ENCODE measurements at places on chromosomes 3 and 15. TPM values are rescaled to one million over a fixed set of nuclear protein-coding genes. Genes with fewer than 3 reads are reported as not detected.
A peak's percentile ranks its signal among the peaks of the same experiment; 100 is the strongest.

The HRH1 gene
- not detected for total RNA-seq

The CFAP44 gene
- 0.60 TPM for total RNA-seq

The SAXO2 gene
- 3.1 TPM for total RNA-seq

The CHRD gene
- 0.63 TPM for total RNA-seq

The USF3 gene
- 18.5 TPM for total RNA-seq

The ANKRD34C gene
- total RNA-seq, result not detected

The CTXN2 gene
- total RNA-seq, result not detected

The HGD gene
- not detected for total RNA-seq

The TNFSF10 gene
- total RNA-seq, result not detected

The LDHAL6B gene
- total RNA-seq, result not detected

The FAM227B gene
- total RNA-seq, result 6.5 TPM

- no peaks in the 10 kb centered on the region for H3K36me3 ChIP-seq
- H3K4me3 ChIP-seq, result peak overlapping the region; percentile 87
- no peak for DNase-seq
- no peaks in the 10 kb centered on the region for H3K4me1 ChIP-seq
- peak overlapping the region; percentile 69 for H3K27ac ChIP-seq
Measured at GRCh38 chr3:185586686-185587039, 568 bp downstream of the SENP2 start.

GRCh38 chr3:177673112-177673914 lies 476.0 kb upstream of the TBL1XR1 start:
- no peaks in the 10 kb centered on the region for H3K36me3 ChIP-seq
- no peaks in the 10 kb centered on the region for H3K4me1 ChIP-seq
- H3K27ac ChIP-seq, result no peak overlapping the region
- no peaks in the 10 kb centered on the region for H3K27me3 ChIP-seq

- no peaks in the 10 kb centered on the region for H3K27me3 ChIP-seq
- H3K4me1 ChIP-seq, result peaks cover 12% of the 10 kb centered on the region
- H3K27ac ChIP-seq, result no peak overlapping the region
- H3K4me3 ChIP-seq, result no peak overlapping the region
- H3K36me3 ChIP-seq, result no peaks in the 10 kb centered on the region
Measured at GRCh38 chr15:90038632-90039095, 37.5 kb downstream of the ZNF710 start.

DNA sequence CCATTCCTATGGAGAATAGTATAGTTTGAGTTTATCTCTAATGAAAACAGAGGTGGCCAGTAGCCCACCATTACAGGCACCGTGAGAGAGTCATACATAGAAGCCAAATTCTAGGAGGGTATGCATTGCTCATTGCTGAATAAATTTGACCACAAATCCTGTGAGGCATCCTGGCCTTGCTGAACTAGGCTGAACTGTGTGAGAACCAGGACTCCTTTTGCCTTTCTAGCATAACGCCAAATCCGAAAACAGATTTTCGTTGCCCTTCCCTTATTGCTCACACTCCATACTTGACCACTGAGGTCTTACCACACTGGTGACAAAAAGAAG lies 50.4 kb downstream of the SLC2A2 start:
- H3K4me1 ChIP-seq, result no peaks in the 10 kb centered on the region
- DNase-seq, result no peak
- no peaks in the 10 kb centered on the region for H3K36me3 ChIP-seq
- no peaks in the 10 kb centered on the region for H3K27me3 ChIP-seq

GRCh38 chr3:150005243-150006112 lies 34.8 kb upstream of the PFN2 start:
- H3K4me3 ChIP-seq, result no peak overlapping the region
- DNase-seq, result no peak
- no peaks in the 10 kb centered on the region for H3K27me3 ChIP-seq
- no peaks in the 10 kb centered on the region for H3K36me3 ChIP-seq

DNA sequence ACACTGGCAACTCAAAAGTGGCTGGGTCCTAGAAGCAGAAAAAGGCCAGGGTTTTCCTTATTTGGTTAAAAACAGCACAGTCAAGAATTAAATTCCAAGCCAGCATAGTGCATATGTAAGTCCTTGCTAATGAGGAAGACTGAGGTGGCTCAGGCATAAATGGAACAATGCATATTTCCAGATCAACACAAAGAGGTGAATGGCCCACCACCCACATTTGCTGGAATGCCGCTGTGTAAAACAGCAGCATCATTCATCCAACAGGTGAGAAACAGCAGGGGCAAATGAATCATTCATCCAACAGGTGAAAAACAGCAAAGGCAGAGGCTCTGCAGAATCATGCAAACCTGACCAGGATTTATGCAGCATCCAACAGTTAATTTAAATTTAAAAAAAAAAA lies 32.9 kb downstream of the GPR176 start:
- peak; percentile 89 for DNase-seq
- H3K27me3 ChIP-seq, result no peaks in the 10 kb centered on the region
- H3K36me3 ChIP-seq, result 0 out of 2 replicates have a peak, but pooled peaks cover 5% of the 10 kb centered on the region
- peaks cover 5% of the 10 kb centered on the region for H3K4me1 ChIP-seq
- H3K4me3 ChIP-seq, result no peak overlapping the region

DNA sequence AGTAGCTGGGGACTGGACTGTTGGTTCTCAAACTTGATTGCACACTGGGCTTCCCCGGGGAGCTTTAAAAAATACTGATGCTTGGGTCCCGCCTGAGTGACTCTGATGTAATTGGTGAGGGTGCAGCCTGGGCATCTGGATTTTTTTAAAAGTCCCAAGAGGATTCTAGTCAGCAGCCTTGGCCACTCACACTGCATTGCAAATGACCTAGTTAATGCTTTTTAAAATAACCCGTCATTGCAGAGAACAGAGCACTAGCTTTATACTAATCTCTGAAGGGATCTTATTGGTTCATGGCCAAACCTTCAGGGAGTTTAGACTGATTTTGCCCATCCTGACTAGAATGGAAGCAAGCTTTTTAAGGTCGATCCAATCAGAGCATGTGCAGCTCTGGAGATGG lies 310.6 kb upstream of the PROK2 start:
- H3K27me3 ChIP-seq, result peaks cover 3% of the 10 kb centered on the region
- DNase-seq, result no peak
- H3K36me3 ChIP-seq, result no peaks in the 10 kb centered on the region
- no peak overlapping the region for H3K4me3 ChIP-seq
- no peak overlapping the region for H3K27ac ChIP-seq
- H3K4me1 ChIP-seq, result no peaks in the 10 kb centered on the region

- H3K27ac ChIP-seq, result no peak overlapping the region
- H3K36me3 ChIP-seq, result no peaks in the 10 kb centered on the region
- H3K27me3 ChIP-seq, result no peaks in the 10 kb centered on the region
- H3K4me3 ChIP-seq, result no peak overlapping the region
- no peaks in the 10 kb centered on the region for H3K4me1 ChIP-seq
- DNase-seq, result no peak
Measured at GRCh38 chr3:156687023-156687422, 12.6 kb downstream of the TIPARP start.

DNA sequence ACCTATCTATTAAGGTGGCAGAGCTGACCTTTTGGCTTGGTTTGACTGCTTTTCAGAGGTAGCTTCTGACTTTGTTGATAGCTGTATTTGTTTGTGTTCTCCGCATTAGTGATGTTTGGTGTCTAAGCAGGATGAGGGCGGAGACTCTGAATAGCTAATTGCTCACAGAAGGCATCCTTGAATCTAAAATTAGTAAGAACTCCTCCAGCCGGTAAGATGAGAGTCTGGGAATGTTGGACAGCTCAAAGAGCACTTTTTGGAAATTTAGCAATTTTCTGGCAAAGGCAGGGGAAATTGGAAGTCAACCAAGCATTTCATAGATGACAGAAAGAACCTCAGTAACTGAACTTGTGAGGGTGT lies 174.1 kb downstream of the KLHL25 start:
- H3K4me1 ChIP-seq, result peaks cover 8% of the 10 kb centered on the region
- H3K36me3 ChIP-seq, result no peaks in the 10 kb centered on the region

GRCh38 chr3:147157631-147158030 lies 248.7 kb downstream of the ZIC4 start:
- no peak for DNase-seq
- H3K4me3 ChIP-seq, result no peak overlapping the region
- H3K27ac ChIP-seq, result no peak overlapping the region
- H3K36me3 ChIP-seq, result no peaks in the 10 kb centered on the region
- no peaks in the 10 kb centered on the region for H3K4me1 ChIP-seq
- H3K27me3 ChIP-seq, result no peaks in the 10 kb centered on the region

DNA sequence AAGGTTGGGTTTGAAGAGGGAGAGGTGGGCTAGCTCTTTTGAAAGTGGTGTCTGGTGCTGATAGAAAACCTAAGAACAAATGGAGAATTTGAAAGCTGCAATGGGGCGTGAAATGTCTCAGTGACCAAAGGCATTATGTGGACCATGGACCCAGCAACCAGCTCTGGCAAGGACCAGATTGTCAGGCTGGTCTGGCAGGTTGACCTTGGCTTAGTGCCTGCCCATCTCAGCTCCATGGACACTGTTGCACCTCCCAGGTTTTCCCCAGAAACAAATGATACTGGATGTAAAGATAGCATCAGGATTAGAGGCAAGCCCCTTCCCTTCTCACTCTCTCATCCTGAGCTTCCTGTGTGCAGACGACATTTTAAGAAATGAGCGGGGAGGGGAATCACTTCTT lies 302.9 kb upstream of the LRRFIP2 start:
- peaks cover 6% of the 10 kb centered on the region for H3K4me1 ChIP-seq
- DNase-seq, result no peak
- H3K27me3 ChIP-seq, result no peaks in the 10 kb centered on the region

- DNase-seq, result no peak
- no peak overlapping the region for H3K4me3 ChIP-seq
- H3K4me1 ChIP-seq, result no peaks in the 10 kb centered on the region
- H3K27ac ChIP-seq, result no peak overlapping the region
Measured at GRCh38 chr3:23254835-23255234, 51.7 kb downstream of the UBE2E2 start.

DNA sequence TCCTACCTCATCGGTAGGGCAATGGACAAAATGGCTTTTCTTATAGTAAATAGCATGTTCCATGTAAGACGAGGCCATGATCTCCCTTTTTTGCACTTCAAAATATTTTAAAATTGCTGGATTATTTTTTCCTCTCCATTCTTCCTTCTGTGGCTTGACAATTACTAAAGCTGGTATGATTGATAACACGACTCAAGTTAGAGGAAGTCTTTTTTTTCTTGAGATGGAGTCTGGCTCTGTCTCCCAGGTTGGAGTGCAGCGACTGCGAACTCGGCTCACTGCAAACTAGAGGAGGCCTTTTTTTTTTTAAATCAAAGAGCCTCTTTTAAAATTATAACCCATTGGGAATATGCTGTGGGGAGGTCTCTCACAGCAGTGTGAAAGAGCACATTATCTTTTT lies 124.5 kb upstream of the TBL1XR1 start:
- no peaks in the 10 kb centered on the region for H3K4me1 ChIP-seq
- no peak for DNase-seq
- H3K36me3 ChIP-seq, result no peaks in the 10 kb centered on the region

- H3K27ac ChIP-seq, result no peak overlapping the region
- H3K27me3 ChIP-seq, result no peaks in the 10 kb centered on the region
- H3K4me3 ChIP-seq, result no peak overlapping the region
- H3K36me3 ChIP-seq, result no peaks in the 10 kb centered on the region
- H3K4me1 ChIP-seq, result no peaks in the 10 kb centered on the region
- DNase-seq, result no peak
Measured at GRCh38 chr3:33184863-33185262, 33.7 kb downstream of the SUSD5 start.

- H3K27me3 ChIP-seq, result no peaks in the 10 kb centered on the region
- peaks cover 7% of the 10 kb centered on the region for H3K4me1 ChIP-seq
- DNase-seq, result no peak
- no peak overlapping the region for H3K27ac ChIP-seq
- H3K4me3 ChIP-seq, result no peak overlapping the region
Measured at GRCh38 chr15:69926006-69926405, 171.7 kb downstream of the TLE3 start.

GRCh38 chr15:87902772-87903426 lies 353.6 kb downstream of the NTRK3 start:
- no peaks in the 10 kb centered on the region for H3K4me1 ChIP-seq
- no peak overlapping the region for H3K4me3 ChIP-seq
- no peak overlapping the region for H3K27ac ChIP-seq
- DNase-seq, result no peak
- no peaks in the 10 kb centered on the region for H3K27me3 ChIP-seq

- H3K27ac ChIP-seq, result no peak overlapping the region
- DNase-seq, result no peak
- peaks cover 18% of the 10 kb centered on the region for H3K4me1 ChIP-seq
- H3K4me3 ChIP-seq, result no peak overlapping the region
- no peaks in the 10 kb centered on the region for H3K27me3 ChIP-seq
Measured at GRCh38 chr3:197524128-197524527, 31.6 kb downstream of the BDH1 start.

DNA sequence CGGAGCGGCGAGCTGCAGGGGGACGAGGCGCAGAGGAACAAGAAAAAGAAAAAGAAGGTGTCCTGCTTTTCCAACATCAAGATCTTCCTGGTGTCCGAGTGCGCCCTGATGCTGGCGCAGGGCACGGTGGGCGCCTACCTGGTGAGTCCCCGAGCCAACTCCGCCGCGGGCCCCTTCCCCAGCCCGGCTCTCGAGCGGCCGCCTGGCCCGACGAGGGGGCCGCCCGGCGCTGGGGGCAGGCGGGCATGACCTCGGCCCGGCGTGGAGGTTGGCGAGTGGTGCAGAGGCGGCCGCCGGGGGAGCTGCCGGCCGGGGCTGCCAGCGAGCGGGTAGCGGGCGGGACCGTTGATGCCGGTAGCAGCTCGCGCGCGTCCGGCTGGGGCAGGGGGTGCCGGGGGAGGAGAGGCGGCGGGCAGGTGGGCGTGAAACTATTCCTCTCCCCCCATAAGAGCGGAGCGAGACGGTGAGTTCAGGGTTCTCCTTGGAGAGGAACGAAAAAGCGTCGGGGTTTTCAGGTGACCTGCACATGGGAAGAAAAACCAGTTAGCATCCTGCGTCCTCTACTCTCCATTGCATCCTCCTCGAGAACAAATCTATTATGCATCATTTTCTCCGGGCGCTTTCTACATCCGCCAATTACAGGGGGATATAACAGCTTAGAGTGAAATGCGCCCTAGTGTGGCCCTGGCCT lies 585 bp downstream of the SLCO3A1 start:
- peaks cover 11% of the 10 kb centered on the region for H3K27me3 ChIP-seq
- DNase-seq, result peak; percentile 63
- H3K36me3 ChIP-seq, result no peaks in the 10 kb centered on the region
- peaks cover 12% of the 10 kb centered on the region for H3K4me1 ChIP-seq
- peak overlapping the region; percentile 86 for H3K4me3 ChIP-seq

- no peak overlapping the region for H3K4me3 ChIP-seq
- peaks cover 2% of the 10 kb centered on the region for H3K4me1 ChIP-seq
- no peak overlapping the region for H3K27ac ChIP-seq
- DNase-seq, result no peak
Measured at GRCh38 chr15:27091270-27091940, 120.4 kb downstream of the GABRG3 start.

DNA sequence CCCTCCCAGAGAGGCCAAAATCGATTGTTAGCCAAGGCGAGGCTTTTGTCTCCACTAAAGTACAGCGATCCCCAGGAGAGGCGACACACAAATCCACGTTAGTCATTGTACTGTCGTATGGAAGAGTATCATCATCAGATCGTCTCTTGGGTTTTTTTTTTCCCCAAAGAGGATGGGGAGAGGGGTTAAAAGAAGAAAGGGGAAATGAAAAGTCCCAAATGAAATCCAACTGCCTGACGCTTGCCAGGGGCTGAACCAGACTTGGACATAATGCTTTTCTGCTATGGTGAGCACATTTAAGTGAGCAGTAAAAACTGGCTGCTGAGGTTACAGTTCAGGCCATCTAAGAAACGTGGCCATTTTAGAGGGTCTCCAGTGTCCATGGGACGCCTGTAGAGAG lies 37.9 kb upstream of the CTSH start:
- peaks cover 13% of the 10 kb centered on the region for H3K27me3 ChIP-seq
- DNase-seq, result no peak
- no peak overlapping the region for H3K4me3 ChIP-seq
- H3K27ac ChIP-seq, result no peak overlapping the region
- H3K4me1 ChIP-seq, result no peaks in the 10 kb centered on the region

- DNase-seq, result no peak
- H3K4me1 ChIP-seq, result peaks cover 3% of the 10 kb centered on the region
- H3K4me3 ChIP-seq, result peak overlapping the region; percentile 100
- H3K27me3 ChIP-seq, result no peaks in the 10 kb centered on the region
- H3K27ac ChIP-seq, result peak overlapping the region; percentile 96
Measured at GRCh38 chr3:101685870-101686307, 629 bp downstream of the RPL24 start.
